ENCODE measurements at places on chromosomes 6 and 20.

GRCh38 chr6:32792901-32793435 lies 23.8 kb downstream of the HLA-DOB start:
- no peak for DNase-seq

- no peak for DNase-seq
These were observed 75.7 kb upstream of the OPRM1 start for GRCh38 chr6:153963352-153963751.

DNA sequence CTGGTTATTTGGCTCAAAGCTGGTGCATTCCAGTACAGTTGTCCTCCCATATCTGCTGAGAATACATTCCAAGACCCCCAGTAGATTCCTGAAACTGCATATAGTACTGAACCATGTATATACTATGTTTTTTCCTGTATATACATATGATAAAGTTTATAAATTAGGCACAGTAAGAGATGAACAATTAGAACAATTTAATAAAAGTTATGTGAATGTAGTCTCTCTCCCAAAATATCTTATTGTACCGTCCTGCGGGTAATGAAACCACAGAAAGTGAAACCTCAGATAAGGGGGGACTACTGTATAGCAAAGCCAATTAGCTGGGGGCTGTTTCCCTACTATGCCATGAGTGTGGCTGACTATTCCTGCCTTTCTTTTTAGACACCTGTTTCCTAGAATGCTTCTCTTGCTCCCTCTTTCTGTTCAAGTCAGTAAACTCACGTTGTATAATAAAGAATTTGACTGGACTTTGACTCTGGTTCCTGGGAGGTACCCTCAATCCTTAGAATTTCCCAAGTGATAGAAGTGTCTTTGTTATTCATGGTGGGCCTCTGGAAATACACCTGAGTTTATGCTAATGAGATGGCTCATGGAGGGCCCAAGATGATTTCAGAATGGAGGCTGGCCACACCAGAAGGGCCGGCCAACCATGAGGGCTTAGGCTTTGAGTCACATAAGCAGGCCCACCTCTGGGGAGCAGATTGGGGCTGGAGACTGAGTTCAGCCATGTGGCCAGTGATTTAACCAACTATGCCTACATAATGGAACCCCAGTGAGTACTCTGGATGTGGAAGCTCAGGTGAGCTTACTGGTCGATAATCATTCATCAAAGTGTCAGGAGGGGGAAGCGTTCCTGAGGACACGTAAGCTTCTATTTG lies 689 bp upstream of the BLOC1S5 start:
- DNase-seq, result no peak

DNA sequence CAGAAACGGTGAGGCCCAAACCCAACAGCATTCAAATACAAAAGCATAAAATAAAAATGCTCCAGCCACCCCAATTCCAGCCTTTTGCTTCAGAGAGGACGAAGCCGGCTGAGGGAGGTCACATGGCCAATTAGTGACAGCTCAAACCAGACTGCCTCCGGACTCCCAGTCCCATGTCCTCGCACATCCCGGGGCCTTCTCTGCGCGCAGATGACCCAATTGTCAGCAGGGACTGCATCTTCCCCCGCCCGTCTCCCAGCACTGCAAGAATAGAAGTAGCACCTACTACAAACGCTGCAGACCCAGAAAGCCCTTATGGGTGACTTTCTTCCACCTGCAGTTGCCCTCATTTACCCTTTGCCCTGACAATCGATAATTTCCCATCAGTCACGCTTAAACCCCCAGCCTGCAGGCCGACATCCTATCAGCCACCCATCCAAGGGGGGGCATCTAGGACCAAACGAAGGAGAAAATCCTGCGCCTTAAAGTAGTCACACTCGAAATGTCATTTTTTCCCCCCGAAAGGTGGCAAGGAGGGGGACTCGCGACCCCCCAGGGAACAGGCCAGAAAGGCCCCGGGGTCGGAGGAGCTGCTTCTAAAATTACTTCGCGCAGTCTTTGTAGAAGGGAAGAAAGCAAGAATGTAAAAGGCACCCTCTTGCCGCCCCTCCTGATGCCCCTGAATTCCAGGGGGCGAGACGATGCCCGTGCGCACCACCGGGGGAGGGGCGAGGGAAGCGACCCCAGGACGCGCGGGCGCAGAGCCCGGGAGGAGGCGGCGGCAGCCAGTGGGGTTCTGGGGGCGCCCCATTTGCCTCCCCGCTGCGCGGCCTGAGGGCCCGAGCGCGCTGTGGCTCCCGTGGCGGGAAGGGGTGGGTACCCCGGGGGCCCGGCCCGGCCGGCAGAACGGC lies 792 bp downstream of the SLC23A2 start:
- no peak for DNase-seq

- DNase-seq, result no peak
These were observed 124.5 kb upstream of the SAMD5 start for GRCh38 chr6:147384029-147384428.

GRCh38 chr6:129859524-129859923 lies 1.6 kb downstream of the TMEM244 start:
- DNase-seq, result no peak

DNA sequence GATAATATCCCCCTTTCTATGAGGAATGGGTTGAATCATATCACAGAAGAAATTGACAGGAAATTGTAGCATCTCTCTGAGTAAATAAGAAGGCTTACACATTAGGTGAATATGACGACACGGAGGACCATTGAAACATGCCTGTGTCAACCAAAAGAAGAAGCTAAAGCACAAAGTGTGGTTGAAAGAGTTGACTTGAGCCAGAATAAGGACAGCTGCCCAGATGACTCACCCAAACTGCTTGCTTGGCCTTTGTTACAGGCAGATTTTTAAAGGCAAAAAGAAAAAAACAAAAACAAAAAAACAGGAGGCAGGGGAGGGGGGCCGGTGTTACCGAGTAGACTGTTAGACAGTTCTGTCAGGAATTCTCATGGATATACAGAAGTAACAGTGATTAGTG lies 129.8 kb upstream of the EDN1 start:
- no peak for DNase-seq

- no peak for DNase-seq
These were observed 16.5 kb downstream of the SNAI1 start for GRCh38 chr20:49999329-49999728.
